ENCODE measurements at places on chromosomes 7 and 10.

DNA sequence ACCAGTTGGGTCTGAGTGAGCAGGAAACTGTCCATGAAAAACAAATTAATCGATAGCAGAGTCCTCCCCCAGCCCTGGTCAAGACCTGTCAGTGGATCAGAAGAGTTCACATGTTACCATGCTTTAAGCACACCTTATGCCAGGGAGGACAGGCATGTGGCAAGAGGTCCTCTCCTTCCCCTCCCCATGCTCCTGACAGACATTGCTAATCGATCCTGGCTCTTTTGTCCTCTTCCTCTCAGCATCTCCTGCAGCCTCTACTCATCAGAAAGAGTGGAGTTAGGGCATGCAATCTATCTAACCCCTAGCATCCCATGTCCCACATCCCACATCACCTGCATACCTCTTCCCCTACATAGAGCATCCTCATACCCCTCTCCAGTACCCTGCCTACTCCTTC, 117.1 kb upstream of the TCF7L2 start:
- DNase-seq: no peak

DNA sequence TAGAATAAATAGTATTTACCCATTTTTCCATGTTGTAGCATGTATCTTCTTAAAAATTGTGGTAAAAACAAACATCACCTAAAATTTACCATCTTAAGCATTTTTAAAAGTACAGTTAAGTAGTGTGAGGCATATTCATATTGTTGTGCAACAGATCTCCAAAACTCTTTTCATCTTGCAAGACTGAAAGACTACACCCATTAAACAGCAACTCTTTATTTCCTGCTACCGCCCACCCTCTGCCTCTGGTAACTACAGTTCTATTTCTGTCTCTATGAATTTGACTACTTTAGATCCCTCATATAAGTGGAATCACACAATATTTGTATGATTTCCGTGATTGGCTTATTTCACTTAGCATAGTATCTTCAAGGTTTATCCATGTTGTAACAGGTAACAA, 40.0 kb upstream of the AGBL3 start:
- no peak for DNase-seq

- no peak for DNase-seq
Measured at GRCh38 chr10:1524540-1524939, 212.8 kb downstream of the ADARB2 start.

DNA sequence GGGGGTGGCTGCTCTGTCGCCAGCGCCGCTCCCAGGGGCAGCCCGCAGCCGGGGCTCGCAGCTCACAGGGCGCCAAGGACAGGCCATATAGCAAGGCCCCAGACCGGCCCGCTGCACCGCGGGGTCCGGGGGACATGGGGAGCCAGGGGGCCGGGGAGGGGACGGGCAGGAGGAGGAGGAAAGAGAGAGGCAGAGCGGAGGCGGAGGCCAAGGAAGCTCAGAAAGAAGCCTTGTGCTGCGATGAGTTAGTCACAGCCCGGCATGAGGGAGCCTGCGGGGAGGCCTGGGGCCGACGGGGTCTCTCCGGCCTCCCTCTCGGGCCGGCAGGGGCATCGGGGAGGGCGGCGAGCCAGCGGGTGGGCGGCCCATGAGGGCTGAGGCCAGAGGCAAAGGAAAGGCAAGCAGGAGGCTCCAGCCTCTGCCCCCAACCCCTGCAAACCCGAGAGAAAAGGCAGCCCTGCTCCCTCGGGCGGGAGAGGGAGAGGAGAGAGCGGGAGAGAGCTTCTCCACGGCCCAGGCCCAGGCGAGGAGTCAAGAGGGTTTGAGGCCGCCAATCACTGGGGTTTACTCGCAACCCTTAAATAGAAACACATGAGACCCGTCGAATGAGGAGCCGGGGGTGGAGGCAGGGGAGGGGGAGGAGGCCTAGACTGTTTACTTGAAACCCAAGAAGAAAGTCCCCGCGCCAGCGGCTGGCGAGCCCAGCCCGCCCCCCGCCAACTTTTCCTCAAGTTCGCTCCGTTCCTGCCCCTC, 167.9 kb downstream of the NEURL1 start:
- peak; percentile 82 for DNase-seq

GRCh38 chr7:116938678-116939077, 14.6 kb upstream of the ST7 start:
- no peak for DNase-seq

DNA sequence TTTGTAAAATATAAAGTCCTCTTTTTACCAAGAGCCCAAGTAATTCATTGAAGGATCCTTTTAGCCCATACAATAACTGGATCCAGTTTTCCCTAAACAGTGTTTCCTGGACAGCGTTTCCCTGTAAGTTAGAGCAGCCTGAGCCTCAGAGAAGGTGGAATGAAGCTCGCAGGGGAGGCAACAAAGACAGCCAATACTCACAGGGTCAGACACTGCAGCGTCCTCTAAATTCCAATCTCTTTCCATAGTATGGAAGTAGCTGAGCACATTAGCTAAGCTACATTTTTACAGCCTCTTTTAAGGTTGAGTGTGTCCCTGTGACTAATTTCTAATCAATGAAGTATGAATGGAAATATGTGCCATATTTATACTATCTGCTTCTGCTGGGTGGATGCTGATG, 193.5 kb downstream of the GRM3 start:
- DNase-seq: no peak

DNA sequence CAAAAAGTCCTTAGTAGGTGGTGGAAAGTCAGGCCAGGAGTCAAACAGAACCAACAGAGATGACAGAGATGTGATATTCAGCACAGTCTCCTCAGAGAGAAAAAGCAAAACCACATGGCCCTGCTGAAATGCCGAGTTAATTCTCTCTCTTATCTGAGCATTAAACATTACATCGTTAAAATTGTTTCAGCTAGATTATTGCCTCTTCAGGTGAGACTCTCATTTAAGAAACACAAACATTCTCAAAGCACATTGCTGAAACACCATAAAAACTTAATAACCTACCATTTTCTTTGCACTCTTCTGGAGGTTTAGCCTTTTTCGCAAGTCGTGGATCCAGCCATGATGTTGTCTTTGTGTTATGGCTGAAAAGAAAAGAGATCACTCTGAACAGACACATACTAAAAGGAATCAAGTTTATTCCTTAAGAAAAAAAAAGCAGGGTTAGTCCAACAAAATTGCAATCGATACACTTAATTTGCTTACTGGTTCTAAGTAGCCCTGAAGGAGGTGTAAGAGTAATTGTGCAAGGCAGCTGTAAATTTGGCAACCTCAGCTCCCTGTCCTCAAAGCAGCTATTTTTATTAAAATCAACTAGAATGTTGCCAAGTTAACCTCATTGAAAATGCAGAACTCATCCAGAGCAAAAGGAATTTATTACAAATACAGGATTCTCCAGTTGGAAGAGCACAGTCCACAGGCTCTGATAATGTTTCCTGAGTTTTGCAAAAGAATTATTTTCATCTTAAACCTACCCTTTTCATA, 691.1 kb downstream of the PHTF2 start:
- DNase-seq: no peak

GRCh38 chr7:156865493-156865892, 27.5 kb downstream of the LMBR1 start:
- DNase-seq: no peak

- DNase-seq: no peak
Measured at GRCh38 chr7:13111230-13111629, 423.8 kb downstream of the ARL4A start.

DNA sequence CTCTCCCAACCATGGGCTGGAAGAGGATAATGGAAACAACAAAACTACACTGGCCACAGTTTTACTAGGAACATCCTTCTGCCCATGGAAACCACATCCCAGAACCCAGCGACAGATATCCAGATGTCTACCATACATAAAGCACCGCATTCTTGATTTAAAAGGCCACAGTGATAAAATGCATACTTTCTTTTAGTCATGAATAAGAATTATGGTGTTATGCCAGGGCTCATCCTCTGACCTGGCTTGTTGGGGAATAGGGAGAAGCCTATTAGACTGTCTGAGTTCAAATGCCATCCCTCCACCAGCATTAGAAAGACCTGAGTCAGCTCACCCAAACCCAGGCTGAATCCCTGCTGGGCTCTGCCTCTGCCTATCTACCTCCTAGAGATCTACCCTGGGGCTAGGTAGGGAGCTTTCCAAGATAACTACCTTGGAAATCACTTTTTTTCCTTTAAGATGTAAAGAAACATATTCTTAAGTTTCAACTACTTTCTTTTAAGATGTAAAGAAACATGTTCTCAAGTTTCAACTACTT, 5.2 kb downstream of the ABCA13 start:
- no peak for DNase-seq

DNA sequence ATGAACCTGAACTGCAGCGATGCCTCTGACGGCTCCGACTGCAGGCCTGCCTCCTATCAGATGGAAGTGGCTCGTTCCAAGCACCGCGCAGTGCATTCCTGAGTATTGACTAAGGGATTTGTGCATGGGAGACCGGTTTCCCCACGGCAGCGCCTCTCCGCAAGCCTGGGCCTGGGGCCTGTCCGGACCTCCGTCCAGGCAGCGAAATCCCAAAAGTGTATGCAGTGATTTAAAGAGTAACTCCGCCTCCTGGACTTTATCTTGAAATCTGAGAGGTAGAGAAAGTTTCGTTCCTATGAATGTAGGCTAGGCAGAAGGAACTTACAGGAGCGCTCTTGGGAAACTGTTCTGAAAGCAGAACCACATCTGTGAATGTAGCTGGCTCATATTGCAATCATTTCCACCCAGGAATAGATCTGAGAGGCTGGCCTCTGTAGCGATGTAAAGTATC, 106.2 kb upstream of the CELF2 start:
- DNase-seq: peak; percentile 78
